ENCODE measurements at places on chromosomes 1 and 21.
A peak's percentile ranks its signal among the peaks of the same experiment; 100 is the strongest.

DNA sequence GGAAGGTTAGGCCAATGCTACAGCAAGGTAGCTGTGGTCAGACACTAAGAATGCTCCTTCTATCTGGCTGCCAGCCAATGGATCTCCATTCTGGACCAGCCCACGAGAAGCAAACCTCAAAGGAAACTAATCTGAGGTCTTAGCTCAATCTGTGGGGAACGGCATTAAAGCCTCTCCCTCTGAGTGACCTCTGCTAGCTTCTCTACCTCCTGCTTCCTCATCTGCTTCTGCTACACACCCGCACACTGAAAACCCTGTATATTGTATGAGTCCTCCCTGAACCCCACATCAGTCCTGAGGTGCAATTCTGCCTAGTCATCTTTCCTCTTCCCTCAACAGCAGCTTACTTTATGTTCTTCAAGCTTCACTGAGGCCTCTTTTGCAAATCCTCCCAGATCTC lies 6.9 kb upstream of the GALE start:
- DNase-seq: no peak

DNA sequence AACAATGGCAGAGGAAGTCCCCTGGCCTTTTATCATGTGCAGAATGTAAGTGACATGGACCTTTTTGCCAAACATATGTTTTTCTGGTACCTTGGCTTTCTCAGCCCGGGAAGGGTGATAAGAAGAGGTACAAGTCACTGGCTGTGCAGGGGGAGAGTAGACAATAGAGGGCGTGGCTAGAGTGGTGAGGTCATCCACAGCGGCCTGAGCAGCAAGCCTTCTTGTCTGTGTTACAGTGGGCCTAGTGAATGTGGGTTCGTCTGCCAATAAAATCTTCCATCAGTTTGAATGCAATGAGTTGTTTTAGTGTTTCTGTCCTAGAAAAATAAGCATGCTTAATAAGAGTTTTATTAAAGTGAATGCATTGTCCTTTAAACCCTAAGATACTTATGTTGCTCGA lies 59.0 kb upstream of the PGD start:
- no peak for DNase-seq

- DNase-seq: no peak
Observed at GRCh38 chr1:3658231-3658615, 5.9 kb downstream of the TP73 start.

DNA sequence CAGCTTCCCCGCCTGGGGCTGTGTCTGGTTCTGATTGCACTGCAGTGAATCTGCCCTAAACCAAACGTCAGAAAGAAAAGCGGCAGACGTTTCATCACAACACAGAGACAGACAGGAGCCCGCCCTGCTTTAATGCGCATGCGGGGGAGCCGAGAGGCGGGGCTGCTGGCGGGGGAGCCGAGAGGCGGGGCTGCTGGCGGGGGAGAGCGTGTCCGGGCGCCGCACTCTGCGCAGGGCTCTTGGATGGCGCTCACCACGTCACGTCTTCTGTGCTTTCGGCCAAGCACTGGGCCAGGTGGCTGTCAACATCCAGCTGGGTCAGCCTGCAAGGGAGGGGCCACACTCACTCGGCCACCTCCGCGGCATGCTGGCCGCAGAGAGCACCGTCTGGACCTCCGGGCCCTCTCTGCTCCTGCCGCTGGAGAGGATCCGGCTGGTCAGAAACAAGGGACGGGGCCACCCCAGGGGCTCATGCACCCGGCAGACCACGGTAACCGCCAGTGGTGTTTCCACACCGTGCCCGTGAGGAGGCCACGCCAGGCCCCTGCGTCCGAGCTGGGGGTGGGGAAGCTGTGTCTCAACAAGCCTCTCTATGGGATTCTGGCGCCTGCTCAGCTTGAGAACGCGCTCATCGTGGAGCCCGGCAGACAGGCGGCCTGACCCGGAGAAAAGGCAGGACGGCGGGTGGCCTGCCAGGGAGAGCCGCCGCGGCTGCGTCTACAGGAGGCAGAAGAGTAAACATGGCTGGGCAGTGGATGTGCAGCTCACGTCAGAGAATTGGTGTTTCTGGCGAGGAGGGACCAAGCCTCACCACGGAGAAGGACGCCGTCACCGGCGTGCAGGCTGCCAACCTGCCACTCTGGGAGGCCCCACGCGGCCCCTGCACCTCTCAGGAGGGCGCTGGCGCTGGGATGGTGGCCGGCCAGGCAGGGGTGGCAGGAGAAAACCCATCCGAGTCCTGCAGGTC lies 4.8 kb downstream of the FAAP20 start:
- peak; percentile 76 for DNase-seq

DNA sequence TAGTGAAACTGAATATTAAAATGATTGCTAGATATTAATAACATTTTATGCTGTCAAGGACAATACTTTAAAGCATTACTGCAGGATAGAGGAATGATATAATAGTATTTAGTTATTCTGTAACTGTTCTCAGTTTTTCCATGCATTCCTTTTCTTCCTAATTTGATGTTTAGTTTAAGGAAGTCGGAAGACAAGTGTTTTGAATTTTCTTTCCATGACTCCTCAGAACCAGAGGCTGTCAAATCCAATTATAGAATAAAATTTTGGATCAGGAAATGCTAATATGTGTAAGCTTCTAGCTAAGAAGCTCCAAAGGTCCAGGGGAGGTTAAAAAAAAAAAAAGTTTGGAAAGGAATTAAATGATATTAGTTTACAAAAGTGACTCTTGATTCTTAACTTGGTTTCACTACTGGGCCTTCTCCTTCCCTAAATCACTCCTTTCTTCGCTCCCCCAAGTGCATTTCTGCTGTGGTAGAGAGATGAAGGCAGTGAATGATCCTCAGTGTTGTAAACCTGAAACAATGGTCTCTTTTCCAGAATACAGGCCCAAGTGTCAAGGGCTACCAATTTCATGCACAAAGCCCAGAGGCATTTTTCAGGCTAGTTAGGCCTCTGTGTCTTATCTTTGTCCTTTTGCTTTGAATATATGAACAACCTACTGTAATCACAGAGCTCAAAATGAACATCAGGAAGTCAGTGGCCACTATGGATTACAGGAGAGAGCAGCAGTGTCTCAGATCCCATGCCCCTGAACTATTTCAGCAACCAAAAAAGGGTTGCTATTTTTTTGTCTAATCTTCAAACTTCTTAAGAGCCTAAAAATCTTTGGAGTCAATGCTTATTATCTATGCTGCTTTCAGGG lies 6.2 kb downstream of the ADSS2 start:
- DNase-seq: no peak

GRCh38 chr1:241551759-241552638 lies 19.8 kb downstream of the KMO start:
- peak; percentile 63 for DNase-seq

DNA sequence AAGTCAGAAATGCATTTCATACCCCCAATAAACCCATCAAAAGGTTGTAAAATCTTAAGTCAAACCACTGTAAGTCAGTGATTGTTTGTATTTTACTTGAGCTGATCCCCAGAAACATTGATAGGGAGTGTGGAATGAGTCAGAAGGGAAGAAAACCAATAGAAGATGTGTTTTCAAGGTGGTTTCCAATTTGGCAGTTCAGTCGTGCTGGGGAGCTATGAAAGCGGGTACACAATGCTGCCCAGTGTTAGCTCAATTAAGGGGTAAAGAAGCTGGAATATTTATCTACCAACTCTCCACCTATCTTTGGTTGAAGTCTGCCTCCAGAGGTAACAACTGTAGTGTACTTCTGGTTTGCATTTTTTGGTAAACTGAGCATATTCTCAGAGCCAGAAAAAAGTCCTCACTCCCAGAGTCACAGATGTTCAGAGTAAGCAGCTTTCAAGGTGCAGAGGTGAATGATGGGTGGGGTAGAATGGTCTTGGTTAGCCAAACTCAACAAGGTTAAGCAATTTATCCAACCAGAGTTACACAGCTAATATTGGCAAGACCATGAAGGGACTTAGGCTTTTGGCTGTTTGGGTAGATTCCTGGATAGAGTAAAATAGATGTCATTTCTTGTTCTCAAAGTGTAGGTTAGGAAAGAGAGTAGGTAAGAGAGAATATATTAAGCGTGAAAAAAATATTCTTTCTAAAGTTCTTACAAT lies 202.9 kb upstream of the ADGRL2 start:
- no peak for DNase-seq

DNA sequence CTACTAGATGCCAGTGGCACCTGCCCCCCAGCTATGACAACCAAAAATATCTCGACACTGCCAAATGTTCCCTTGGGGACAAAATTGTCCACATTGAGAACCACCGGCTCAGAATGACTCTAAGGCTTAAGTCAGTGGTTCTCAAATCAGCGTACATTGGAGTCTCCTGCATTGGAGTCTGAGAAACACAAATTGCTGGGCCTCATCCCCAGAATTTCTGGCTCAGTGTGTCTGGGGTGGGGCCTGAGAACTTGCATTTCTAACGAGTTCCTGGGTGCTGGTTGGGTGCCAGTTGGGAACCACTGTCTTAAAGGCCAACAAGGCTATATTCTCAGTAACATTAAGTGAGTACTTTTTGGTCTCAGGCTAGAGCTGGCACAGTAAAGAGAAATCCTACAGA lies 77.7 kb upstream of the GADD45A start:
- DNase-seq: no peak

DNA sequence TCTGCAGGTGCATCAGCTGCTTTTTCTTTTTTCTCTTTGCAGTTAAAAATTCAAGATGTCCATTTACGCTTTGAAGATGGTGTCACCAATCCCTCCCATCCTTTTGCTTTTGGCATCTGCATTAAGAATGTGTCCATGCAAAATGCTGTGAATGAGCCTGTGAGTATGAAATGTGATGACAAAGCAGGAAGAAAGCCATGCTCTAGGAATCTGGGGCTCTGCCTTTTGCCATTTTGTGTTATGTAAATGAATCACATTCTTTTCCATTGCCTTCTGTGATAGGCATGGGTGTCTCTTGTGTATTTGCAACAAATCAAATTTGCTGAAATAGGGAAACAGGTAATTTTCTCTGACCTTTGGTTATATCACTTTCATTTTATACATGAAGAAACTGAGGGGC lies 19.4 kb downstream of the VPS13D start:
- DNase-seq: no peak

GRCh38 chr1:89953131-89953626 lies 41.7 kb upstream of the ZNF326 start:
- peak; percentile 36 for DNase-seq

DNA sequence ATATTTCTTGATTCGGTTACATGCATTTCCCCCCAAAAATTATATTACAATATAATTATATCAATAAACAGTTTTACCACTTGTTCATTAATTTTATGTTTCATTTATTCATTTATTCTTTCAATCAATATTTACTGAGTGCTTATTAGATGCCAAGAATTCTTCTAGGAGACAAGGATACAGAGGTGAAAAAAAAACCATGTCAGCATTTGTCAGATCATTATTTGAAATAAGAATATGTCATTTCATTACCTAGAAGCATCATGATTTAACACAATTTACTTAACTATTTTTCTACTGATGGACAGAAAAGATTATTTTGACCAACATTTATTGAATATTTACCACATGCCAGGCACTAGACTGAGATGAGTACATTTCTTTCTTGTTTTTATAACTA lies 512.7 kb downstream of the LMO4 start:
- DNase-seq: no peak

DNA sequence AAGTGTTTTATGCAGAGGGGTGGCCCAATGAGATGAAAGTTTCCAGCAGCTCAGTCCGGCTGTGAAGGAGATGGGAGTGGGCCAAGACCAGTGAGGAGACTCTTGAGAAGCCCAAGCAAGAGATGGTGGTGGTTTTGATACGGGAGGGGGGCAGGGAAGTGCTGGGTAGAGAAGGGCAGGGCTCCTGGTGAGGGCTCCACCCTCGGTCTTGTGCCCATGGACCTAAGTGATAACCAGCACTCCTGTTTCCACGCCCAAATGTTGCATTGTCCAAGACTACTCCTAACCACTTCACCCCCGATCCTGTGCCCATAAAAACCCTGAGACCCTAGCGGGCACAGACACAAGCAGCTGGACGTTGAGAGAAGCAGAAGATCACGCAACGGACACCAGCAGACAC lies 140.9 kb downstream of the MIS18A start:
- DNase-seq: no peak

- no peak for DNase-seq
Observed at GRCh38 chr1:205318231-205318991, 3.1 kb downstream of the NUAK2 start.

GRCh38 chr1:163414778-163415177 lies 93.0 kb downstream of the NUF2 start:
- DNase-seq: no peak

GRCh38 chr1:241586905-241587512 lies 53.2 kb downstream of the CHML start:
- DNase-seq: no peak

DNA sequence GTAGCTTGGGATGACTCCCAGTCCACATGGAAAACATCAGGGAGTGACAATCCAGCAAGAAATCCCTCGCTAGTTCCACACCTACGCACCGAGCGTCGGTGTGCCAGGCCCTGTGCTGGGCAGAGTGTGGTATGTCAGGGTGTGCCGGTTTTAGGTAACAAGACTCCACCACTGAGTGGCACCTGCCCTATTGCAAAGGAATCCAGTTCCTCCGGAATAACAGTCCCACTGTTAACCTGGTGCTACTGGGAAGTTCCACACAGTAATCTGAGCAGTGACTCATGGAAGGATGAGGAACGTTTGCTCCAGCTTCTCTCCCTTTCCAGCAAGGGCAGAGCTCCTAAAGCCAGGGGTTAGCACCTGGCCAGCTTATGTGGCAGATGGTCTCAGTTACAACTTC lies 14.3 kb downstream of the RNF207 start:
- no peak for DNase-seq

GRCh38 chr1:40352126-40352525 lies 21.4 kb upstream of the SMAP2 start:
- no peak for DNase-seq

DNA sequence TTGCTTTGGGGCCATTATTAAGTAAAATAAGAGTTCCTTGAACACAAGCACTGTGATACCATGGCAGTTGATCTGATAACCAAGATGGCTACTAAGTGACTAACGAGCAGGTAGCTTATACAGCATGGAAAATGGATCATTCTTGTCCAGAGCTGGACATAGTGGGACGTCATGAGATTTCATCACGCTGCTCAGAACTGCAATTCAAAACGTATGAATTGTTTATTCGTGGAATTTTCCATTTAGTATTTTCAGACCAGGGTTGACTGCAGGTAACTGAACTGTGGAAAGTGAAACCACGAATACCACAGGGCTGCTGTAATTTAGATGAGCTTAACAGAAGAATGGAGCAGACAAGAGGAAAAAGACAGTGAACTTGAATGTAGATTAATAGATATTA lies 38.9 kb downstream of the CCDC18 start:
- peak; percentile 48 for DNase-seq

- no peak for DNase-seq
Observed at GRCh38 chr1:241275981-241276380, 81.0 kb downstream of the RGS7 start.
